ENCODE measurements at places on chromosomes 4 and X.

GRCh38 chrX:76433219-76433618, 5.7 kb downstream of the MAGEE1 start:
- DNase-seq, result no peak

DNA sequence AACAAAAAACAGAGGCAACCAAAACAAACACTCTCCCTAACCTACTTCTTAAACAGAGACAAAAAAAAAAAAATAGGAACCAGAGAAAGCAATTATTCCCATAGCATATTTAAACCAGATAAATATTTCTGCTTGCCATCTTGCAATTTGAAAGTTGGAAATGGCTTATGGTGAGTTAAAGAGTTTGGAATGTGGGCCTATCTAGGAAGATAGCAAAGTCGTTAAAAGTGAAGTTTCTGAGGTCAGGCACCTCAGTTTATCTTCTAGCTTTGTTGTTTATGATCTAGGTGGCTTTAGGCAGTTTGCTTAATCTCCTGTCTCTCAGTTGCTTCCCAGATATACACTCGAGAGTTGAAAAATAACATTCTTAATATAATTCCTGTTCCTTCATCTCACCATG, 284.2 kb downstream of the KCNIP4 start:
- peak; percentile 44 for DNase-seq

DNA sequence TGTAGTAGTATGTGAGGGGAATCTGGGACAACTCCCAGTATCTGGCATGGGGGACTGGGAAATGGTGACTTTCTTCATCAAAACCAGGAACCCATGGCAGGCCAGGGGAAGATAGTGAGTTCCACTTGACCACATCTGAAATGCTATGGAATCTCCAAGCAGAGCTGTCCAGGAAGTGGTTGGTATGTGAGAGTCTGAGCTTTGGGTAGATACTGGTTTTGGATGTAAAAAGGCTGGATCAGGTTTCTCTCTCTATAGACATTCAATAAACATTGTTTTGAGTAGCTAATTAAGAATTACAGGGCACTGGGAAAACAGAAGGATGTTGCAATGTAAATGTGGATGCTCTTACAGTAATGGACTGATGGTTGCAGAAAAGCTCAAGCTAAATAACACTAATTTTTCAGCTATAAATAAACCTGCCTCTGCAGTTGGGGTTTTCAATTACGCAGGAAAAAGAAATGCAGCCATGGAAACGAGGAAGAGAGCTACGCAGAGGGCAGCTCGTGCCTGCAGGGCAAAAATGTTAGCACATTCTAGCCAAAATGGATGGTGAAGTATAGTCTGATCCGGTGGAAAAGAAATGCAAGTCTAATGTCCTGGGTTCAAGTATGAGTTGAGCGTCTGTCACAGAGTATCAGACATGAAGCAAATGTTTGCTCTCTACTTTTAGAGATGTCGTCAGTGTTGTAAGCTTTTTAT, 13.4 kb upstream of the CHRNA9 start:
- DNase-seq, result peak; percentile 36

DNA sequence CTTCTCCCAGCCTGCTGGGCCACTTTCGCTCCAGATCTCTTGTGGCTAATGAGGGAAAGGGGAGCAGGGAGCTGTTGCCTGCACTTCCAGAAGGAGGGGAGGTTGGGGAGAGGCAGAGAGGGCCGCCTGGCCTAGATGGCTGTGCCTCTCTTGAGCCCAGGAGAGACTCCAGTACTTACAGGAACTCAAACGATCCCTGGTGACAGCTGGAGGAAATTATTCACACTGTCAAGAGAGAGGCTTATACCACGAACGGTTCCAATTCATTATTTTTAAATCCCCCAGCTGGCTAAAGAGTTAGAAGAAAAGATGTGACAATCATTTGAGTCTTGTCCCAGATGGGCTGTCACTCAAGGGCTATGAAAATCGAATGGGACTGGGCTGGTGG, 96.1 kb downstream of the PHKA2 start:
- no peak for DNase-seq

GRCh38 chr4:41559940-41560516, 22.1 kb downstream of the LIMCH1 start:
- no peak for DNase-seq

DNA sequence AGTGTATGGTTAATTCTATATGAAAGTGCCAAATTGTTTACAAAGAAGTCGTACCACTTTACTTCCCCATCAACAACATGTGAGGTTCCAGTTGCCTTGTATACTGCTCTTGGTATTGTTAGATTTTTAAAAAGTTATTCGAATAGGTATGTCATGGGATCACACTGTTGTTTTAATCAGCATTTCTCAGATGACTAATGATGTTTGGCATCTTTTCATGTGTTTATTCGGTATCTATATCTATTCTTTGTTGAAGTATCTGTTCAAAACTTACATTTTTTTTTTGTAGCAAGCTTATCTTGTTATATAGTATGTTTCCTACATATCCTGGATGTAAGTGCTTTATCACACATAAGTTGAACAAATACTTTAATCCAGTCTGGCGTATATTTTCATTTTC, 99.4 kb upstream of the MAB21L2 start:
- DNase-seq, result no peak

DNA sequence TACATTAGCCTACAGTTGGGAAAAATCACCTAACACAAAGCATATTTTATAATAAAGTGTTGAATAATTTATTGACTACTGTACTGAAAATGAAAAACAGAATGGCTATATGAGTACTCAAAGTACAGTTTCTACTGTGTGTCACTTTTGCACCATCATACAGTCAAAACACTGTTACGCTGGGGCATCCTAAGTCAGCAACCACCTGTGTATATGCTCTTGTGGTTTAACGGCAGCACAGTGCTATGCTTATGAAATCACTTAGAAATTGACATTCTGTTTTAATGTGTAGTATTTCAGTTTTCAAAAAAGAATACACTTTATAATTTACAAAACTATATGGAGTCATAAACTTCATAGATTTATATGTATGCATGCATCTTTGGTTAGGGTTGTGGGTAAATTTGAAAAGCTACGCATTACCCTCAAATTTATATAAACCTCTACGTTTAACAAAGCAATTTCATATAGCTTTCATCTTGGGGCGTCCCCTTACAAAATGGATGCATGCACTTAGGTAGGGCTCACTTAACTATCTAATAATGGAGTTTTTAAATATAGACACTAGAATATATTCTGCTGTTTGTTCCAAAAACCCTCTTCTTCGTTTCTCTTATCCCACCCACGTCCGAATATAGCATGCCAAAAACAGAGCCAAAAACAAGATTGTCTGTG, 690 bp upstream of the NEIL3 start:
- DNase-seq, result no peak

GRCh38 chr4:186755550-186756519, 32.2 kb upstream of the FAT1 start:
- DNase-seq, result no peak

DNA sequence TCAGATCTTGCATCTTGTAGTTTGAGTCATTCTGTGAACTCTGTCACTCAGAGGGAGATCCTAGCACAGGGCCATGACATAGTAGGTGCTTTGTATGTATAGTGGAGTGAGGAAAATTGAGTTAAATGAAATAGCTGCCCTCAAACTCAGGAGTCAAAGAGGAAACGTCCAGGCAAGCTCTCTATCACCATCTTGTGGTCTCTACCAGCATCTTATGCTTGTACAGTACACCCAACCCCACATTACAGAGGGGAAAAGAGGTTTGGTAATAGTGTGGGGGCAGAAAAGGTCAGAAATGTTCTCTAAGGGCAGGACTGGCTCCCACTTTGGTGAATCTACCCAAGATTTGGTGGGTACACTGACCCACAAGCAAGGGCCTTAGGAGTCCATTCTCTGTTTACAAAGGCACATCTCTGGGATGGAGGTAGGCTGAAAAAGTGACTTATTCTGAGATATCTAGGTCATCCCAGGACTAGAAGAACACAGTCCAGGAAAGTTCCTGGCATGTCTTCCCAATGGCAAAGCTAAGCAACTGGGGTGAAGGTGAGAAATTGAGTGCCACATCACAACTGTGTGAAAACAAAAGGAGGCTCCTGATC, 131.8 kb downstream of the OR13H1 start:
- peak; percentile 2 for DNase-seq

DNA sequence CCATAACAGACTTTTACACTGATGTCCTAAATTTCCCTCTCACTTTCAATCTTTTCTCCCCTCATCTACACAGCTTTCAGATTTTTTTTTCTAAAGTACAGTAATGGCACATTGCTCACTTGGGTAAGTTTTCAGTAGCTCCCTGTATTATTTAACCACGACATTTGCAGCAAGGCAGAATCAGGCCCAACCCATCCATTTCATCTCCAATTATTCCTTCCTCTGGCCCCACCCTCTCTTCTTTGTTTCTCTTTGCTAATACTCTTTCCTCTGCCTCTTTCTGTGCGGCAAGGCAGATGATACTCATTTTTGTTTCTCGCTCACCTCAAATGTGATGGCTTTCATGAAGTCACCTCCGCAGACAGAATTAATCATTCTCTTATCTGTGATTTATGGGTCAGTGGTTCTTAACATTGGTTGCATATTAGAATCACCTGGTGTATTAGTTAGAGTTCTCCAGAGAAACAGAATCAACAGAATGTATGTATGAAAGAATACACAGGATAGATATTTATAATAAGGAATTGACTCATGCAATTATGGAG, 43.4 kb upstream of the GATB start:
- DNase-seq, result no peak

GRCh38 chr4:149999485-150000074, 78.7 kb upstream of the DCLK2 start:
- peak; percentile 70 for DNase-seq

DNA sequence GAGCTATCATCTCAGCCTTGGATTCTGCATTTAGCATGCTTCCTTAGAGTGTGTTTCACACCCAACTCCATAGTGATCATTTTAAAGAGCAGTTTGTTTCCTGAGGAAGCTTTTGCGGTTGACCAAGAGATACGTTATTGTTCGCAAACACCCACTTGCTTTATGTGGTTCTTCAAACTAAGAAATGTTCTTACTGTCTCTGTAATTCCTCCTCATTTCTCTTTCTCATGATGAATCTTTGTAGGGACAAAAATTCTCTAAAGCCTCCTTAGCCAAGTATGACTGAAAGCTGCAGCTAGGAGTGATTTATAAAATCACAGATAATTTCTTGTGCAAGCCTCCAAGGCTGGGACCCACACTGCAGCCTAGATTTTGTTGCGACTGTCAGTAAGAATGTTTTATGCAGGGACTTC, 10.0 kb downstream of the TNIP3 start:
- no peak for DNase-seq

- no peak for DNase-seq
Observed at GRCh38 chr4:26746802-26747213, 113.8 kb upstream of the STIM2 start.

GRCh38 chrX:46683048-46683447, 75.9 kb downstream of the SLC9A7 start:
- no peak for DNase-seq

DNA sequence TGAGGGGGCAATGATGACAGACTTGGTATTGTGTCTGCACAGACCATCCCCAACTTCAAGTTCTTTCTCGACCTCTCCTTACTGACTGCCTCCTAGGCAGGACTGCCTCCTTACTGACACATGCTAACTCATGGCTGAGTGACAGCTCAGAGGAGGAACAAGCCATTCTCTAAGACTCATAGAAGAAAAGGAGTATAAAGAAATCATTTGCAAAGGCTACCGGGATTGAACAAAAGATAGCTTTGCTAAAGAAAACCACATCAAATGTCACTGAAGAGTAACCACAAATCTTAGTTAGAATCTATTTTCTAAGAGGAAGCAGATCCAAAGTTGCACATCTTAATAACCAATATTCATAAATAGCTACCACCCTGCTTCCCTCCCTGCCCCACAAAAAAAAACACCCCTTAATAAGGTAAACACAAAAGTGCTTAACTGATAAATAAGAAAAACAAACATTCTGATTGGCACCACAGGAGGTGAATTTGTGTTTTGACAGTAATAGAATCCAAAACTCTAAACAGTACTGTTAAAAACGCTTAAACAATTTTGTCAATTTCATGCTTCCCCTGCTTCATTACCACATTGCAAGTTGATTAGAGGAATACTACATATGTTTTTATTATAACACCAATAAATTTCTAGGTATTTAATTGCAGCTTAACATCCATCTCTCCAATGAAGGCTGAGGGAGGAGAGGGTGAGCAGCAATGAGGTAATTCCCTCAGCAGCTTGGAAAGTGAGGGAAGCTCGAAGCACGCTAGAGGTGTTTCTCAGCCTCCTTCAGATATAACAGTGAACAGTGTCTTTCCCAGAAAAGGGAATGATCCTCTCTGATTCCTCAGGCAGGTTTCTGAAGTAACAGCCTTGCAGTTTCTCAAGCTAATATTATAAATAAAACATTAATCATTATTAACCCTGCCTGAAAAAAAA, 160.0 kb downstream of the HNRNPD start:
- DNase-seq, result no peak

GRCh38 chr4:116217781-116218180, 867.6 kb downstream of the TRAM1L1 start:
- peak; percentile 51 for DNase-seq

GRCh38 chr4:6697131-6697530, 3.5 kb downstream of the S100P start:
- no peak for DNase-seq

GRCh38 chrX:97267396-97268181, 383.9 kb downstream of the RPA4 start:
- peak; percentile 2 for DNase-seq

- peak; percentile 8 for DNase-seq
Observed at GRCh38 chr4:65416891-65417290, 253.4 kb downstream of the EPHA5 start.

GRCh38 chrX:13473442-13474163, 95.8 kb upstream of the EGFL6 start:
- no peak for DNase-seq

- no peak for DNase-seq
Observed at GRCh38 chr4:1990348-1990645, 18.5 kb downstream of the NELFA start.

GRCh38 chr4:186669159-186669731, 54.4 kb downstream of the FAT1 start:
- peak; percentile 55 for DNase-seq

Measured in A172 (cell line).